H4 (cell line): ENCODE measurements at places on chromosomes 4 and X. TPM values are rescaled to one million over a fixed set of nuclear protein-coding genes. Genes with fewer than 3 reads are reported as not detected.

DNA sequence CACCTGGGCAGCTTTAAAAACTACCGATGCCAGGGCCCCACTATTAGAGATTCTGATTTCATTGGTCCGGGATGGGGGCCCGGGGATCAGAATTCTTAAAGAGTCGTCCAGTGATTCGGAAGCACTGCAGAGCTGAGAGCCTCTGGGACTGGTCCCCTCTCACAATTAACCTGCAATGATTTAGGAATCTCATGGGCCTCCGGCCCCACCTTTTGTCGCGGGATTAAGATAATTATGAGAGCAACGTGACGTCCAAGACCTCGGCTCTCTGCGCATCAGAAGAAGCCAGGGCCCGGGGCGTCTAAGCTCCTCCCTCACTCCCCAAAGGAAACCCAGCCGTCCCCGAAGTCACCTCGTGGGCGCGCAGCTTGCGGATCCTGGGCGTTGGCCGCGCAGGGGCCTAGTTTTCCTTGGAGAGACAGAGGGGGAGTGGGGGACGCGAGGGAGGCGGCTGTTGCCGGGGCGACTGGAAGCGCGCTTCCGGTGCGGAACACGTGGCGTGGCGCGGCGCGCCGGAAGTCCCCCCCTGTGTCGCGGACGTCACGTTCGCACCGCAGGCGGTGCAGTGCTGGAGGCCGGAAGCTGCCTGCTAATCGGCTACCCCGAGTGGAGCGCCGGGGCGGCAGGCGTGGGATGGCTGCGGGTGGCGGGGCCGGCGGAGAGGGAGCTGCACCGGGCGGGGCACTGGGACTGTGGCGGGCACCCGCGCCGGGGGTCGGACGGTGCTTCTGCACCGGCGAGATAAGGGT is at the start of gene GEMIN8:
TSS of gene GEMIN8 (minus strand) at position 468 of the 749 bp plus-strand sequence. CDS start 8,414 bp downstream, outside the sequence.
- peak; percentile 89 for DNase-seq

Gene DTHD1
- total RNA-seq: not detected in 2 replicates

Gene FOXR2
- total RNA-seq: 7.5 and 8.1 TPM in 2 replicates

GRCh38 chr4:2246384-2247127 is 4.6 kb upstream of the HAUS3 start:
- peak; percentile 12 for DNase-seq

DNA sequence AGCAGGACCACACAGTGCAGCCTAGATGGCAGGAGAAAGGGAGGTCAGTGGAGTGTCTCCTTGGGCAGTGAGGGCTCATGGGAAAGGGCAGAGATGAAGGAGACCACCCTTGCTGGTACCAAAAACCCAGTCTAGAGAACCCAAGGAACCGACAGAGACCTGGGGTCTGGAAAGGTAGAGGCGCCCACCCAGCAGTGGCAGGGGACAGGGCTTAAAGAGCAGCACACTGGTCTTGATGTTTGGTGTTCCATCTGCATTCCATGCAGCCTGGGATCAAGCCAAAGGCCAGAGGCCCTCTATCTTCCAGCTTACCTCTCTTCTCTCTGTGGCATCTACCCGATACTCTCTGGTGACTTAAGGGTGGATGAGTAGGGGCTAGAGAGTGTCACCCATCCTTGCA is 127.5 kb downstream of the PJA1 start:
- no peak for DNase-seq

- DNase-seq: no peak
Measured at GRCh38 chr4:44494810-44495701, 46.4 kb upstream of the KCTD8 start.

- DNase-seq: peak; percentile 15
Measured at GRCh38 chr4:109432696-109433095, 919 bp upstream of the SEC24B start.

DNA sequence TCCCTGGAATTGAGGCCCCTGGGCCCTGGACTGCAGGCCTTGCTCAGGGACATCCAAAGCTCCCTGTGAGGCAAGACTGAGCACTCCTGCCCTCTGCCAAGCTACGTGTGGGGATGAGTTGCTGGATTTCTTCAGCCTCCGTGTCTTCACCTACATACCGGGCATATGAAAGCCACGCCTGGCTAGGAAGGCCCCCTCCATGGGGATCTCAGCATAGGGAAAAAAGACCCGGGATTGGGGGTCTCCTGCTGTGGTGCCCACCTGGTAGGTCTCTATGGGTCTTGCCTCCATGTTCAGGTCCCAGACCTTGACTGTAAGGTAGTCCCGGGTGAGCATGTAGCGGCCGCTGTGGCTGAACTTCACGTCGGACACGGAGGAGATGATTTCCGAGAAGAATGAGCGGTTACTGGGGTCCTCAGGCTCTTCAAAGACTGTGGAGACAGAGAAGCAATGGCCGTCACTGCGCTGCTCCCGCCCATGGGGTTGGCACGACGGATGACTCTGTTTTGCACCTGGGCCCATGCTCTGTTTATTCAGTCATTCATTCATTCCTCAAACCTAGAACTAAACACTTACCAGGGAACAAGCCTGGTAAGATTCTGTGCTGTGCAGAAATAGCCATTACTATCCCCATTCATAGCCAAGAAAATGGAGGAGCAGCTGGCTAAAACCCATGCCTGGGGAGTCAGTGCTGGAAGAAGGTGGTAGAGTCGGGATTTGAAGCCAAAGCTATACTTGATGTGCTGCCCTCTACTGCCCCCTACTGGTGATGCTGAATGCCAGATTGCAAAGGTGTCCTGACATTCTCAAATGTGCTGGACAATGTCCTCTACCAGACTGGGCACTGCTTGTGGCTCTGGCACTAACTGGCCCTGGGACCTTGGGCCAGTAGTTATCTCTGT is 63.9 kb downstream of the WFS1 start:
- no peak for DNase-seq

GRCh38 chr4:31183256-31183655 is 463.1 kb downstream of the PCDH7 start:
- no peak for DNase-seq

- no peak for DNase-seq
Measured at GRCh38 chrX:143240658-143241057, 214.9 kb downstream of the SPANXN4 start.

DNA sequence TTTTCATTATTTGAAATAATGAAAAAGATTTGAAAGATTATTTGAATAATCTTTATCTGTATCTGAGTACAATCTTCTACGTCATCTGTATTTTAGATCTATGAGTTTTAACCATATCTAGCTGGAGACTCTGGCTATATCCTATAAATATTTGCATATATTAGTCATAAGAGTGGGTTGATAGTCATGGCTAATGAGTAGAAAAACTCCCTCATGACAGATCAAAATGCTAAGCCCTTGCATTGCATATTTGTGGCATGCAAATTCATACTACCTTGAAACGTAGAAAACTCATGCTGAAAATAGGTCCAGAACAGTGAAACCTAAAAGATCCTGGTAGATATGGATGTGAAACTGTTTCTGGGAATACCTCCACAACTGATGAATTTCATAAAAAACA is 291.3 kb downstream of the GALNTL6 start:
- DNase-seq: no peak
